ENCODE measurements at places on chromosomes 6 and 20.

- no peak for DNase-seq
Measured at GRCh38 chr20:19336631-19337030, 124.2 kb downstream of the SLC24A3 start.

DNA sequence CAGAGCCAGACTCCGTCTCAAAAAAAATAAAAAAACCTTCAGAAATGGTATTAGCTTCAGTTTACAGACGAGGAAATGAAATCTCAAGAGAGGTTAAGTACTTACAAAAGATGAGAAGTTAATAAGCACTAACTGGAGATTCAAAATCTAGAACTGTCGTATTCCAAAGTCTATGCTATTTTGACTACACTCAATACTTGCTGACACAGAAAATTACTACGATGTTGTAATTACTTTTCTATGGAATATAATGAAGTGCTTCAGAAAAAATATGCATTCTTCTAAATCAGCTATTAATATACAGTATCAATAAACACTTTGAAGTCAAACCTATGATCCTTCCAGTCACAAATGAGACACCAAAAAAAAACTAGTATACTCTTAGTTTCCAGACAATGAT, 12.2 kb downstream of the REPS1 start:
- no peak for DNase-seq

GRCh38 chr6:6981681-6982322, 126.0 kb upstream of the RREB1 start:
- DNase-seq, result no peak

- no peak for DNase-seq
Measured at GRCh38 chr20:1378735-1379125, 14.1 kb downstream of the FKBP1A start.

DNA sequence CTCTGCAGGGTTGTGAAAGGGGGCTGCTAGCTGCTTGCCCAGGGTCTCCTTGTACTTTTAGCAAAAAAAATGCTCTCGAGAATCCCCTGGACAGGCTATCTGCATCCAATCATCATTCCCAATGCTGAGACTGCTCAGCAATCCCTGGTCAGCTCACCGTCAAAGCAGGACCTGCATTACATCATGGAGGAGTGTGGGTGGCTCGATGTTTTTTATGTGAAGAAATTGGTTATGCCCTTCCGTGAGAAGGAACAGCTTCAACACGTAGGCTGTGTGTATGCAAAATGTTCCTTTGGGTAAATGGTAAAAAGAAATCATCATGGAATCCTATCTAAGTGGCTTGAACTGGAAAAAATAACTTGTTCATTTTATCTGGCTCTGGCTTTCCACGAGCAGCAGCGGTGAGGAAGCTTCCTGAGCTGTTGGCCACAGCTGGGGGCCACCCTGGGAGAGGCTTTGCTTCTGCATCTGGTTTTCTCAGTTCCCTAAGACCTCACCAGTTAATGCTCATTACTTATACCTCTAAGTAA, 111.4 kb downstream of the FYN start:
- DNase-seq, result no peak

DNA sequence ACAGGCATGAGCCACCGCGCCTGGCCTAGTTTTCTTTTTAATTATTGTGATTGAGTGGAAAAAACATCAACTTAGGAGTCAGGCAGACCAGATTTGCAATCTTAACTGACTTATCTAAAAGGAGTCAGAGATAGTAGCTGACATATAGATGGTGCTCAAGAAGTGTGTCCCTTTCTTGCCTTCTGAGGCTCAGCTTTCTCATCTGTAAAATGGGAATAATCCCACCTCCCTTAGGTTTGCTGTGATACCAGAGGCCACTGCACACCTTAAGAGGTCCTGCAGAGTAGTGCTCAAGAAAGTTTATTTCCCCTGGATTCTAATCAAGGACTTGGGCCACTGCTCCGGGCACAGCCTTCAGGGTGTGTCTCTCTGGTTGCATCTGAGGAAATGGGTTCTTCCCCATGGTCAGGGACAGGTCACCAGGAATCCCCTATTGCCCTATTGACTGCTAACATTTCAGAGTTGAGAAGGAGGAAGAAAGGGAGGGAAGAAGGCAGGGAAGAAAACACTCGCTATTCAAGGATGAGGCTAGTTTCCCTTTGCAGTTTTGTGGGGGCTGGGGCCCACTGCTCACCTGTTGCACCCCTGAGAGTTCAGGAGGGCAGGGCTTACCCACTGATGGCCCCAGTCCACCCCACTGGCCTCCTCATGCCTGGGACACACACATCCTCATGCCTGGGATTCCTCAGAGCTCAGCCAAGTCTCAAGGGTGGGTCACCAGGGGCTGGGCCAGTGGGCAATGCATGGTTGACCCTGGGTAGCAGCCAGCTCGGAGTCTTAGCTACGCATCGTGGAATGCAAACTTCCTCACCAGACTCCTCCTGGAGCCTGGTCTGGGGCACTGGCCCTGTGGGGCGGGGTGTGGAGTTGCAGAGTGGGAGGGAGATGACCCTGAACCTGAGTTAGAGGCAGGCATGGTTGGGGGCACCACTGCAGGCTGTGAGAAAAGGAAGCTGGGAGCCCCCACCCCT, 21.2 kb downstream of the C6orf132 start:
- no peak for DNase-seq

- no peak for DNase-seq
Measured at GRCh38 chr20:61385731-61386130, 133.7 kb downstream of the CDH4 start.

DNA sequence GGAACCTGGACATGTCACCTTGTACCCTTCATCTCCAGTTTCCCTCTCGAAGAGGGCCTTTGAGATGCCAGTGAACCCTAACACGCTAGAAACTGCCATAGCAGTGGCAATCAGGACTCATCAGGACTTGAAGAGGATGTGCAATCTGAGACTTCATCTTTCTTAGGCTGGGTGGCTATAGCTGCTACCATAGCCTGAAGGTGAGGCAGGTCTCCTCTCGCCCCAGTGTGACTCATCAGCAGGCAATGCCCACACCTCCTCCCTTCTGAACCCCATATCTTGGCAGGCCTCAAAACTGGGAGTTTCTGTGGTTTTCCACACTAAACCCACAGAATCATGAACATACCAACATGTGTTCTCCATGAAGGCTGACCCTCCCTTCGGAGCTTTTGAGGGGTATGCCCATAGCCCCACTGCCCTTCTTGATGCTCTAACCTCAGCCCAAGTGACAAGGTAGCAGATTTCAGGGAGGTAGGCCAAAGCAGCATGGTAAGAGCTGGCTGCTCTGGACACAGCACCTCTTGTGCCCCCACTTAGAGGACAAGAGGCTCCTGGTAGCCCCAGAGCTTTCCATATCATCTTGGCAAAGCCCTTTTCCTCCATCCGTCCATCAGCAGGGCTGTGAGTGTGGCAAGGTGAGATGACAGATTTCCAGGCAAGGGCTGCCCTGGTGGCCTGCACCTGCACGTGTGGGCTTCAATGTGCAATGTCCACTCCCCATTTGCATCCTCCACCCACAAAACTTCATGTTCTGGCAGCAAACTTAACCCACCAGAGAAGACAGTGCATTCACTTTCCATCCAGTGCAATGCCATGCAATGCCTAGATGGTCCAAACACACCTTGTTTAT, 2.6 kb downstream of the BLCAP start:
- DNase-seq, result no peak

GRCh38 chr20:32449057-32449889, 91.1 kb downstream of the ASXL1 start:
- DNase-seq, result no peak

DNA sequence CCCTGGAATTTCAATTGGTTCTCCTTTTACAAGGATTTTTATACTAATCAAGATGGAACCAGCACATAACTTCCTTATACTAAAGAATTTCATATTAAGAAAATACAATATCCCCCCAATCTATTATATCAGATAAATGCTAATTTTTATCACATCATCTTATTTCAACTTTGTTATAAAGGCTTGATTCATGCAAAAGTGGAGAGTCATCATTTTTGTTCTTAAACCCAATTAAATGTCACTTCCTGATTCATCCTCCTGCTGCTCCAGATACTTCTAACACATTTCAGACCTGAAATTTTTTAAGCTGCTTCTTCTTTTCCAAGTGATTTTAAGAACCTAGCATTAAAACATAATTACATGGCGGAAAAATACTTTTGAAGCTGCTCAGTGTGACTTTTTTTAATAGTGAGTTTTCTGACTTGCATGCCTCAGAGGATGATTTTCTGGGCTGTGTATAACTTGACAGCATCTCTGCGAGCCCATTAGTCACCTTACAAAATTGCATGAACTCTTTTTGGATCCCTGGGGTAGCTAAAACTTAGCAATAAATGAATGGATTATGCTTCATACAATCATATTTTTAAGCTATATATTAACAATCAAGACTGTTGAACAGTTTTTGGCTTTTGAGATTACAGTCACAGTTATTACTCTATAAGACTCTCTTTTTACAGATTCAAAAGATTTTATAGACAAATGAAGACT, 134.1 kb downstream of the ELOVL4 start:
- DNase-seq, result no peak

DNA sequence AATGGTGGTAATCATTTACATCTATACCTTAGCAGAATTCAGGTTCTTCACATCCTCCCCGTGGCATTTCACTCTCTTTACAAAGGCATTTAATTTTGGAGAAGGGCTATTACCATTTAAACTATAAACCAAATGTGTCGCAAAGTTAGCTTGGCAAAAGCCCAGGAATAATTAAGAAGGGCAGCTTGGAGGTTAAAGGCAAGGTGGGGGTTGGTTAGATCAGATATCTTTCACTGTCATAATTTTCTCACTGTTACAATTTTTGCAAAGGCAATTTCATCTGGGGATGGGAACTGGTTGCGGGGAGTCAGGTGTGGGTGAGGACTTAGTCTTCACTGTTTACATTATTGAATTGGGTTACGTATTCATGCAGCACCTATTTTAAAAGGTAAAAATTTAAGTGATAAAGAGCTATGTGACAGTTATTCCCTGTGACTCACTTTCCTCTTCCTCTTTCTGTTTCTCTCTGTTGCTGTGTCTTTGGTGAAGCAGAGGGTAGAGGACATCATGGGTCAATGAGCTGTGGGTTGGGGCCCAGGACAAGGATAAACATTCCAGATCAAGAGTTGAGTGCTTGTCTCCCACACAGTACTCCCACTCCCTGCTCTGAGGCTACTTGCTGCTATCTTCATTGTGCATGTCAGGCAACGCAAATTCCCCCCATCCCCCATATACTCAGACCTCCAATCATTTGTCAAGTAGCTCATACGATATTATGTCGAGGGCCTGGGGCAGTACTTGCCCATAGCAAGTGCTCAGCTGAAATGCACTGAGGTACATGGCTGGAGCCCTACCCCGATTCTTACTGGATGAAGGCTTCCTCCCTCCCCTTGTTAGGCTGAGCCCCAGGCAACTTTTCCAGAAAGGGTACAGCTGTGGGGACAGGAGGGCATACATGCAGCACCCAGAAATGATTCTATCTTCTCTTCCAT, 223.1 kb upstream of the MYLIP start:
- DNase-seq, result no peak

- DNase-seq, result no peak
Measured at GRCh38 chr20:49637046-49637637, 69.2 kb upstream of the PTGIS start.

- DNase-seq, result no peak
Measured at GRCh38 chr20:48378976-48379675, 448.7 kb downstream of the PREX1 start.

DNA sequence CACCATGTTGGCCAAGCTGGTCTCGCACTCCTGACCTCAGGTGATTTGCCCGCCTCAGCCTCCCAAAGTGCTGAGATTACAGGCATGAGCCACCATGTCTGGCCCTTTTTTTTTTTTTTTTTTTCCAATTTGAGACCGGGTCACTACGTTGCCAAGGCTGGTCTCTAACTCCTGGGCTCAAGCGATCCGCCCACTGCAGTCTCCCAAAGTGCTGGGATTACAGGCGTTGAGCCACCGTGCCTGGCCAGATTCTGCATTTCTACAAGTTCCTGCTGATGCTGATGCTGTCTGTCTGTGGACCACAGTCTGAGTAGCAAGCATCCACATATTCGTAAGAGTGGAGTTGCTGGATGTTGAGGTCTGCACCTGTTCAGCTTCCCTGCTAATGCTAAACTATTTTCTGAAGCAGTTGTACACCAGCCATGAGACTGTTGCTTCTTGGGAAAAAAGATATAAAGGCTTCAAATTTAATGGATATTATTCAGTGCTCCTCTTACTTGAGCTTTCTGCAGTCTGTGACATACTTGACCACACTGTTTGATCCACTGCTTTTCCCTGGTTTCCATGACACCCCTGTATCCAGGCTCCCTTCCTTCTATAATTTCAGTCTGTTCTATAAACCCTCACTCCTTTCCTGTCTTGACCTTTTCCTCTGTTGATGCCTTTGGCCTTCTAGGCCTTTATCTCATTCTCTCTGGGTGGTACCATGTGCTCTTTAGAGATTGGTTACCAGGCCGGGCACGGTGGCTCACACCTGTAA, 10.1 kb upstream of the ZBTB12 start:
- DNase-seq, result no peak

DNA sequence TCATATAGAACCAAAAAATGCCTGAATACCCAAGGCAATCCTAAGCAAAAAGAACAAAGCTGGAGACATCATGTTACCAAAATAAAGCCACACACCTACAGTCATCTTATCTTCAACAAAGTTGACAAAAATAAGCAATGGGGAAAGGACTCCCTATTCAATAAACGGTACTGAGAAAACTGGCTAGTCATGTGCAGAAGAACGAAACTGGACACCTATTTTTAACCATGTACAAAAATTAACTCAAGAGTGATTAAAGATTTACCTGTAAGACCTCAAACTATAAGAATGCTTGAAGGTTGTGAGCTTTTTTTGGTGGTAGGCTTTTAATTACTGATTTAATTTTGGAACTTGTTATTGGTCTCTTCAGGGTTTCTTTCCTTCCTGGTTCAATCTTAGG, 236.0 kb upstream of the DEFB112 start:
- no peak for DNase-seq

DNA sequence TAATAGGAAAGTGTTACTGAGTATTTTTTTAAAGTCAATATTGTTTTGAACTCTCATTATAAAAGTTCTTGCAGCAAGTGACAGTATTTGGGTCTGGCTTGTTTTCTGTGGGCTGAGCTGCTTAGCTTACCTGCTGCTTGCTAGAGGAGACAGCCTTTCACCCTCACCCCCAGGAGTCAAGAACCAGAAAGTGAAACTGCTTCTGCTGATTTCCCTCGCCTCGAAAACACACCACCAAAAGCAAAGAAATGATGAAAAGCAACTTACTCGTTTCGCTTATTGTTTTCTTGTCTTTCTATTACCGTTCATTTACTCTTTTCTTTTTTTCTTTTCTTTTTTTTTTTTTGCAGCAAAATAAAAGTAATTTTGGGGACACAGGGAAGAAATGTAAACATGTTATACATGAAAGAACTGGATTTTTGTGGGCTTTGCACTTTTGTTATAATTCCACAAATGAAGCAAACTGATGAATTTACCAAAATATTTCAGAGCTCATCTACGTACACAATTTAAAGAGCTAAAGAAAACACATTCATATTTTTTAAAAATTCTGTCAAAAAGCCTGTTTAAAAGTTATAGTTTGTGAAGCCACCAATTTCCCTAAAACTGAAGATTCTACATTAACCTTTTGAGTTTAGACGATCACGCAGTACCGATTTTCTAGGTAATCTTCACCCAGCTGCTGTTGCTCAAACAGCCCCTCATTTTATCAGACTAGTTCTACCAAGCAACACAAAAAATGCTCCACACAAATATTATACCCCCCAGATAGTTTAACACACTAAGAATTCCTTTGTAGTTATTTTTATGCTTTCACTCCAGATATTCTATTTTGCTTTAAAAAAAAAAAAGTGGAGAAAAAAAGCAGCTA, 1.7 kb downstream of the SCML4 start:
- DNase-seq, result no peak

Measured in H1 (cell line).